SK-N-SH treated with all-trans-retinoic acid at 6 μM for 48 hours (cell line): ENCODE measurements at places on chromosomes 12 and 14.

GRCh38 chr12:97977870-97978405 lies 515.3 kb downstream of the RMST start:
- ATAC-seq, result no peak

- no peak; the same call in 2 of the 3 replicates for ATAC-seq
Observed at GRCh38 chr12:24864796-24865125, 84.1 kb downstream of the BCAT1 start.

DNA sequence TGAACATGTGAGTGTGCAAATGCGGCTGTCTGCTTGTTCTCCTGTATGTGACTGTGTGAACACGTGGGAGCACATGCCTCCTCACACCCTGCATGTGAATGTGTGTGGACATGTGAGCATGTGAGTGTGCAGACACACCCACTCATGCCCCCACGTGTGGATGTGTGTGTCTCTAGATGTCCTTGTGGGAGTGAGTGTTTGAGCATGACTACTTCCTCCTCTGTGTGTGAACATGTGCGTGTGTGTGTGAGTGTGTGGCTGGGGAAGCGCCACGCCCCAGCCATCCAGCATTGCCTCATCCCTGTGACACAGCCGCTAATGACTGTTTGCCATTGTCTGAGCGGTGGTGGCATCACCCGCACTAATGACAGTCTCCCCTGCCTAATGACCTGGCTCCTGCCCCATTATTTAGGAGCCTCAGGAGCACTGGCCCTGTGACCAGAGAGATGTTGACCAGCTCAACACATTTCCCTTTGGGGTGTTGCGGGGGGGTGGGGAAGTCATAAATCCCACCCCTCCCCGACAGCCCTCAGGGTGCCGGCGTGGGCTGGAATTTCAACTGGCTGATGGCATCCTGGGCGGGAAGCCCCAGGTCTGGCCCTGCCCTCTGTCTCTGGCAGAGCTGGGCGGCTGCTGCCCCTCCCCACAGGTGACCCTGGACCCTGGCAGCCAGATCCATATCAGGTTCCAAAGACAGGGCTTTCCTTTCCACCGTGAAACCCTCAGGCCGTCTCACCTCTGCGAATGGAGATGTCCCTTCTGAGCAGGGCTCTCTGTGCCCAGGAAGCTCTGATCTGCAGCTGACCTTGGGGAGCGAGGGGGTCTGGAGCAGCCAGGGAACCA lies 11.5 kb upstream of the KRT80 start:
- peak; percentile 5 for ATAC-seq

- ATAC-seq, result peak; percentile 74
Observed at GRCh38 chr12:107912421-107913004, 138.0 kb downstream of the ASCL4 start.

DNA sequence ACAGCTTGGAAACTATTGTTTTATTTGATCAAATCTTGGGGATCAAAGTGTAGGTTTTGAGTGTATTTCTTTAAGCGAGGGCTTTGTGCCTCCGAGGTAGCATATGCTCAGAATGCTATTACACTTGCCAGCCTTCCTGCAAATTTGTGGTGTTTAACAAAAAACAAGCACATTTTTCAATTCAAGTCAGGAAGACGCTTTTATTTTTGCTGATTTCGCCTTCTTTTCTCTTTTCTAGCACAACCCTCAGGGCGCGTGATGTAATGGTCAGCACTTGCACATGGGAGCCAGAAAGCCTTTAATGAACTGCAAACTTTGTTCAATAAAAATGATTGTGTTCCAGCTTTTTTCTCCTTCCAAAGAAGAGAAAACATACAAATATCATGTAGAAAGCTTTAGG lies 466.5 kb downstream of the PRKD1 start:
- no peak for ATAC-seq

DNA sequence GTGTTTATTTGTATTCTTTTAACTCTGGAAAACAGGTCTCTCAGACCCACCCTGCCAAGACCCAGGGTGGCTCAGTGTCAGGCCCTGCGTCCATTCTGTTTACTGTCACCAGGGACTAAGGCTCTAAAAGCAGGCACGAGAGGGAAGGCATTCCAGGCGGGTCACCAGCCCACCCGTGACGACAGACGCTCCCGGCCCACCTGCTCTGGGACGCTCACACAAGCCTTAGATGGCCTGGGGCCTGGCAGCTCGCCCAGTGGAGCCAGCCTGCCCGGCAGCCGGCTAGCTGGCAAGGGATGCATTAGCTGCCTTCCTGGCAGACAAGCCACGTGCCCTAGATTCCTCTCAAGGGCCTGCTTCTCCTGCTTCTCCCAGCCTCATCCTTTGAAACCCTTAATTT lies 9.2 kb upstream of the NUAK1 start:
- ATAC-seq, result peak; percentile 83

DNA sequence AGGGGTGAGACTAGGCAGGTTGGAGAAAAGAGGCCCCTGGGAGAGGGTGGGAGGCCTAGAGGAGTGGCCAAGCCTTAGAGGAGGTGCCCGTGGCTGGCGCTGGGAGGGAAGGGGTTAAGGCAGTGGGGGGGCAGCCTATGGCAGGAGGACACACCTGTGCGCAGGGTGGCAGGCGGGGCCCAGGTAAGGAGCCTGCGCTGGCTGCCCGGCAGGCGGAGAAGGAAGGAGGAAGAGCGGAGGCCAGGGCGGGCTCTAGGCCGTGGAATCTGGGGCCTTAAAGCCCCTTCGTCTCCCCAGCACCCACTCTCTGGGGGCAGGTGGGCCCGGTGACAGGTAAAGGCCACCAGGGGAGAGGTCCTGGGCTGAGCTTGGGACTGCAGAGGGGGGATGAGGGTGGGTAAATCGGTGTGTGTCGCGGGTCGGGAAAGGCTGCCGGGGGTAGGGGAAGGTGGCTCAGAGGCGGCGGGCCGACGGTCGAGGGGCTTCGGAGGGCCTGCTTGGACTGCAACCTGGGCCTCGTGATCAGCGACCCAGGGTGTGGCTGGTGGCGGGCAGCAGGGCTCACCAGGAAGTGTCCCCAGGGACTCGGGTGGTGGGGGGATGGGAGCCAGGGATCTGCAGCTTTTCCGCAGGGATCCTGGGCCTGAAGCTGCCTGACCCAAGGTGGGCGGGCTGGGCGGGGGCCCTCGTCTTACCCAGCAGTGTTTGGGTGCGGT lies 7.3 kb downstream of the PHB2 start:
- ATAC-seq, result no peak

DNA sequence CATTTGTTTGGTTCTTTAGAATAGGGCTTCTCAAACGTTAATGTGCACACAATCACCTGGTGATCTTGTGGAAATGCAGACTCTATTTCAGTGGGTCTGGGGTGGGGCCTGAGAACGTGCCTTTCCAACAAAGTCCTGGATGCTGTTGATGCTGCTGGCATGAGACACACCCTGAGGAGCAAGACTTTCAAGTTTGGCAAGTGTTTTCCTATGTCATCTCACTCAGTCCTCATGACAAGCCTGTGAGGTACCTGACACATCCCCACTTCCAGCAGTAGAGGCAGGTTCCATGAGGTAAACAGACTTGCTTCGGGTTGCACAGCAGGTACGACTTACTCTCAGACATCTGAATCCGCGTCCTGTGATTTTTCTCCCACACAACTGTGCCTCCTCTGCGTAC lies 147.1 kb downstream of the MYRFL start:
- ATAC-seq, result no peak

- no peak for ATAC-seq
Observed at GRCh38 chr12:113322343-113322742, 12.6 kb downstream of the SLC8B1 start.

- ATAC-seq, result peak; percentile 89
Observed at GRCh38 chr12:20549108-20549719, 145.9 kb upstream of the SLCO1C1 start.

DNA sequence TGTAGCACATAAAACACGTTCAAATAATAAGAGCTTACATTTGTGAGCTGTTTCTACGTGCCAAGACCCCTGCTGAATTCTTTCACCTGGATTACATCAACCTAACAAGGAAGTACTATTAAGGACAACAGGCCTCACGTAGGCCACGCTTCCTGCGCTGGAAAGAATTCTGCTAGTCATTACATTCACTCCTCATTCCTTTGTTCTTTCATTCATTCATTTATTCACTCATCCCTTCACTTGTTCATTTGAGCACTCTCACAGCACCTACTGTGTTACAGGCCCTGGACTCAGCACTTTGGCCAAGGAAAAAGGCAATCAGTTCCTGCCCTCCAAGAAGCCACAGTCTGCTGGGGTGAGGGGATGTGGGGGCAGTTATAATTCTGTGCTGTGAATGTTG lies 28.2 kb downstream of the TESC start:
- ATAC-seq, result no peak

DNA sequence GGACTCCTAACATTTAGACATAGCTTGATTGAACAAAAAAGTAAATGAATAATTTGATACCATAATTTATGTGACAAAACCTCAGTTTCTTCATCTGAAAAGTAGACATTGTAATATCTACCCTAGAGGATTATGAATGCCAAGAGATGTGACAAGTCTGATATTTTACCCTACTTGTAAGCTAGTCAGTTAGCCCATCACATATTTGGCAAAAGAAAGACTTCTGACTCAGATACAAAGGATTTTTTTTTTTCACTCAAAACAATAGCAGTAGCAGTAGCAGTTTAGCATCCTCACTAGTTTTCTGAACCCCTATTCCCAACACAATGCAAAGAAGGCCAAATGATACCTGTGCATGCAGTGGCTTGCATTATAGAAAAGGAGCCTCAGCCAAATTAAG lies 377.3 kb upstream of the E2F7 start:
- ATAC-seq, result no peak

- ATAC-seq, result no peak
Observed at GRCh38 chr12:10453156-10453555, at the start of gene KLRC1. Gene KLRC1 (minus strand): TSS chr12:10453377. CDS start chr12:10451156, 2,221 bp downstream.

GRCh38 chr12:48824112-48824511 lies 5.8 kb downstream of the CACNB3 start:
- no peak for ATAC-seq

DNA sequence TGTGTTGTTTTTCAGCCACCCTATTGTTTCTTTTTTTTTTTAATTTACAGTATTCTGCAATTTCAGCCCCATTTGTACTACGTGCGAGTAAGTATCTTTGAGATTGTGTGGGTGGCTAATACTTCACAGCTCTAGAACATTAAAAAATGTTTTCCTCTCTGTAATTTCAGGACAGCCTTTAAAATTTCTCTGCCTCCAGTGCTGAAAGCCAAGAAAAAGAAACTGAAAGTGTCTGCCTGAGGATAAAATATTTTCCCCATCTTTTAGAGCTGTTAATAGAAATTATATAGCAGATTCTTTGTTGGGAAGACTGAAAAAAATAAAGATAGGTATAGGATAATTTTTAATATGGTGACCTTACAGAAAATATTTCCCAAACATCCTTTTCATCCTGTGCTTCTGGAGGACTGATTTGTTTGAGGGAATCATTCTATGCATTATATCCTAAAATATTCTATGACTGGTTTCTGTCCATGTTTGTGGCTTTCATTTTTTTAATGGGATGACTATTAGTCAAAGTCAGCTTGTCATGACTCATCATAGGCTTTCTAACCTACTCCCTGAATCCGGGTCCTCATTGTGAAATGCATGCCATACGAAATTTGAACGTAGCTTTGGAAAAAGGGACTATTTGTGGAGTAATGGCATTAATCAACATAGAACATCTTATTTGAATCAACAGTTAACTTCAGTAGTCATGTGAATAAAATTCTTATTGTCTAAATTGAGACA lies 10.8 kb upstream of the TCTN2 start:
- ATAC-seq, result peak; percentile 87

DNA sequence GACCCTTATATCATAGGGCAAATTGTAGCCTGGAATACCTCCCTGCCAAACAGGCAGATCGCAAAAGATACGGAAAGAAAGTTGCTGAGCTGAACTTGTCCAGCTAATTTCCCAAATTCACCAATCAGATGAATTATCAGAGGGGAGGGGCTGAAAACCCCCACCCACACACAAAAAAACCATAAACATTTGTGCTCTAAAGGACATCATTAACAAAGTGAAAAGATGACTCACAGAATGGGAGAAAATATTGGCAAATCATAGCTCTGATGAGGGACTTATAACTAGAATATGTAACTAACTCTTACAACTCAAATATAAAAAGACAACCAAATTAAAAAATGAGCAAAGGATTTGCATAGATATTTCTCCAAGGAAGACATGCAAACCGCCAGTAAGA lies 36.3 kb downstream of the PTHLH start:
- ATAC-seq, result no peak

- no peak for ATAC-seq
Observed at GRCh38 chr14:75702616-75703261, 41.7 kb downstream of the TTLL5 start.

GRCh38 chr14:70872678-70873020 lies 34.6 kb upstream of the PCNX1 start:
- ATAC-seq, result no peak
